Stimulated activated CD8-positive, alpha-beta memory T cell treated with anti-CD3 and anti-CD28 coated beads, Interleukin-4, amount 100 ng/mL, for 1 hour (primary cell): ENCODE measurements at places on chromosomes 1 and 21.

DNA sequence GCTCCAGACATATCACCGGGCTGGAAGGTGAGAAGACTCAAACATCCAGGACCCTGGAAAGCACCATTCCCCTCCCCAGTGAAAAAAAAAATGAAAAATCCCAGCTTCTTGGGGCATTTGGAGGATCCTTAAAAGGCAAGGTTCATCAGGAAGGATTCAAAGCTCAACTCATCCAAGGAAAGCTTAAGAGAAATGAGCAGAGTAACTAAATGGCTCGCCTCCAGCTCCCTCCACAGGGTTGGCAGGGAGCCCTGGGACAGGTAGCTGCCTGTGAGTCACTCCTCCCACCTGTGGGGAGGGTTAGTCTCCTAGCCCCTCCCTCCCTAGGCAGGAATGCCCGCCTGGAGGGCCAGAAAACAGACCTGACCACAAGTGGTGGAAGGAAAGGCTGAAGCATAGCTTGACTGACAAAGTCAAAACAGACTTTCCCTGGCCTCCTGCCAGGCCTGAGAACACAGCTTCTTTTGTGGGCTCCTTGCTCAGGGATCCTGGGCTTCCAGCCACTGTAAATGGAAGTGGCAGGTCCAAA is 712 bp upstream of the LAMB3 start:
- DNase-seq = no peak

GRCh38 chr1:14987829-14988603 is 165.5 kb upstream of the TMEM51 start:
- DNase-seq = no peak

DNA sequence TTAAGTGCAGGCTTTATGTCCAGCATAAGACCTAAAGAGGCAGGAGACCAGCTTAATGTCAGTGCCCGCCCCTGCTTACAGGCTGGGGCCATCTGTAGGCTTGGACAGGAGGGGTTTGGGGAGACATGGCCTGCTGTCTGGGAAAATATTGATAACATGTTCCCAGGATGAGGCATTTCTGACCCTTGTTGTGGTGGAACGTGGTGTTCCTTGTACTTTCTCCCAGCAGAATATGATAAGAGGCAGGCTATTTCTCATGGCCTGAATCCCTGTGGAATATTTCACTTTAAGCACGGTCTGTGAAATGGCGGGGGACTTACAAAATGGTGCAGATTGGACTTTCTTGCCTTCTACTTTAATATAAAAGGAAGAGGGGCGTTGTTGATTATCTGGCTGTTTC is 41.9 kb upstream of the PLA2G5 start:
- DNase-seq = no peak

GRCh38 chr21:32418146-32418545 is 5.6 kb downstream of the EVA1C start:
- DNase-seq = no peak

- no peak for DNase-seq
These were observed 53.0 kb downstream of the IER5 start for GRCh38 chr1:181141431-181141910.

- no peak for DNase-seq
These were observed 91.2 kb downstream of the KCNK1 start for GRCh38 chr1:233704898-233705723.

DNA sequence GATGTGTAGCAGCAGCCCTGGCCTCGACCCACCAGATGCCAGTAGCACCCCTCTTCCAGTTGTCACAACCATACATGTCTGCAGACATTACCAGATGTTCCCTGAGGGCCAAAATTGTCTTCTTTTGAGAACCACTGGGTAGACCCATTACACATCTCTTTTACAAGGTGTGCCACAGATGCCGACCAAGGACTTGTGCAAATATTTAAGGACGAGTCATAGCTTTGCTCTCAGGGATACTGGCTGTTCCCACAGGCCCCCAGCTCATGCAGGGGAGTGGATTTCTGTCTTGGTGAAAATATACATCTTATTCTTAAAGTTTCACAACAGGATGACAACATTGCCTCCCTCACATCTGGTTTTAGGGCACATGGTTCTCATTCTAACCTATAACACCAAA is 59.4 kb upstream of the ZBTB18 start:
- no peak for DNase-seq

DNA sequence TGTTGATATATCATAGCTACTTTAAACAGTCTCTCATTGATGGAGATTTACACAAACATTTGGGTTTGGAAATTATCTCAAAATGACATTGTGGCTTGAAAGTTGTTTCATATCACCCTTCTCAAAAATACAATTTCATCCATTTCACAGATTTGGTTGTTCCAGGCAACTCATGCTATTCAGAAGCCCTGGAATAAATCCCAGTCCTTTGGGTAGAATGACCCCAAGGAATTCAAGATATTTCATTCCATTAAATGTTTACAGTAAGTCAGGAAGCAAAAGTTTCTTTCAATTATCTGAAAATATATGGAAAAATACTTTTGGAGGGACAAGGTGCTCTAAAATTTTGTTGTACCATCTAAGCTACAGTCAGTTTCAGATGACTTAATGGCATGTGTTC is 27.1 kb downstream of the MPZL1 start:
- DNase-seq = no peak
